Mesenchymal stem cell (in vitro differentiated cells and primary cell): ENCODE measurements at places on chromosomes 3 and 15.
A peak's percentile ranks its signal among the peaks of the same experiment; 100 is the strongest.

DNA sequence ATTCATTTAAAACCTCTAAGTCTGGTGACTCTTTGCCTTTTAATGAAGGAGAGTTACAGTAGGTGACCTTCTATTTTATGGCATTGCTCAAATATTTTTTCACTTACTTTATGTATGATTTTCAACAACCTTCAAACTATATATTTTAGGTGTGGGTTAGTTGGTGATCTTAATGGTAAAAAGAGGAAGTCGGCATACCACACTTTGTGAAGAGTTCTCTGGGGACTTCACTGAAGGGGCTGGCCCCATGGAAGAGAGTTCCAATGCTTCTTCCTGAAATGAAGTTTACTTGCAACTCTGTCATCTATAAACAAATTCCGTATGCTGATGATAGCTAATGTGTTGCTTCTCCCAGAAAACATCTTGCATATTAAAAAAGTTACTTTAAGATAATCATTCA is 647.0 kb upstream of the SGO1 start:
- DNase-seq, result no peak

DNA sequence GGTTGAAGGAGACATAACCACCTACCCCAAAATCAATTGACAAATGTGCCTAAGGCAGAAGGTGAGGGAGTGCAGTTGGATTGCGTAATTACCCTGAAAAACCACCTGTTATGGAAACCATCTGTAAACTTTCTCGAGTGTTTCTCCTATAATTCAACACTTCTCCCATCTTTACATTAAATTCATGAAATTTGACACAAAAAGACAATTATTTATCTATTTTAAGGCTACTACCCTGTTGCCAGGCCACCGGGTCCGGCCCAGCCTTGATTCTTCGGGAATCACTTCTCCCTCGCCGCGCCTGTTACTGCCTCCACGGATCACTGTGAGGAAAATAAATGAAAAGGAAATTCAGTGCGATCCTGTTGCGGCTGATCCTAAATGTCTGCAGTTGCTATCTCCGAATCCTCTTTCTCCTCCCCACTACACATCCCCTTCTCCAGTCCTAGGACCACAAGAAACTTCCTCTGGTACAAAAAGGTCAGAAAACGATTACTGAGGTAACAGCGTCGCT is 646 bp downstream of the IQCB1 start:
- DNase-seq, result no peak

DNA sequence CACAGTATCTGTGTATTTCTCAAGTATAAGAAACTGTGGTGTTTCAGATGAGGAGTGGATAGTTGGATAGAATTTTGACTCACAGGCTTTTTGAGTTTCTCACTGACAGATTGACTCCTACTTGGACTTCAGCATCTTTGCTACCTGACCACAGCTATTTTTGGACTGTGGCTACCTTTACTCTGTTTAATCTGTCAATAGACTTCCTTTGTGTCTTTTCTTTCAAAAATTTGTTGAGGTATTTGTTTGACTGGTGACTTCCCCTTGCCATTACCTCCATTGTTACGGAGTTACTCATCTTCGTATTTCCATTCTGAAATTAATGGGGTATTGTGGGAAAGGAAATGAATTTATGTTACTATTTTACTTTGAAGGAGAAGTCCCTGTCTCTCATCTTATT is 123.8 kb downstream of the AGBL1 start:
- no peak for DNase-seq

- DNase-seq, result no peak
Measured at GRCh38 chr3:138434875-138435772, 708 bp downstream of the ESYT3 start.

- no peak for DNase-seq
Measured at GRCh38 chr3:61736506-61736905, 175.1 kb downstream of the PTPRG start.

DNA sequence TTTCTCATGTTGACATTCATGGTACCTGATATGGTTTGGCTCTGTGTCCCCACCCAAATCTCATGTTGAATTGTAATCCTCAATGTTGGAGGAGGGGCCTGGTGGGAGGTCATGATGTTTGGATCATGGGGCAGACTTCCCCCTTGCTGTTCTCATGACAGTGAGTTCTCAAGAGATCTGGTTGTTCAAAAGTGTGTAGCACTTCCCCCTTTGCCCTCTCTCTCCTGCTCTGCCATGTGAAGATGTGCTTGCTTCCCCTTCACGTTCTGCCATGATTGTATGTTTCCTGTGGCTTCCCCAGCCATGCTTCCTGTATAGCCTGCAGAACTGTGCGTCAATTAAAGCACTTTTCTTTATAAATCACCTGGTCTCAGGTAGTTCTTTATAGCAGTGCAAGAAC is 3.3 kb upstream of the UBL7 start:
- no peak for DNase-seq

GRCh38 chr15:59190291-59190690 is 16.4 kb upstream of the LDHAL6B start:
- DNase-seq, result peak; percentile 82

DNA sequence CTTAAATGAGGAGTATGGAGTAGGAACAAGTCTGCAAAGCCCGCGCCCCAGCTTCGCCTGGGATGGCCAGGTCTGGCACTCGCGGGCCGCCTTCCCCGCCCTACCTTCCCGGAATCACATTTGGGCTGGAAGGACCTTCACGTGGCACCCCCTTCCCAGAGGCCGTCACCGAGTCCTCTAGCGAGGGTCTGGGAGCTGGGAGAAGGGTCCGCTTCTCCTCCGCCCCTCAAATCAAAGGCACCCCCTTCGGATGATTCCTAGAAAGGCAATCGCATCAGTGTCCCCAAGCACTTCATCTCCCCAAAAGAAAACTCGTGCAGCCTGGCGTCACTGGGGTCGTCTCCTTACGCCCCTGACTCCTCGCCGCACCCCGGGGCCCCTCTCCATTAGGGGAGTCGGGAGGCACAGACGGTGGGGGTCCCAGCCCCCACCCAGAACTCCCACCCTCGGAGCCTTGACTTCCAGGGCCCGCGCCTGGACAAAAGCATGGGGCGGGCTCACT is 380 bp downstream of the MYLK start:
- peak; percentile 32 for DNase-seq
